Stimulated activated CD4-positive, alpha-beta T cell treated with anti-CD3 and anti-CD28 coated beads, Interleukin-4, amount 100 ng/mL, for 4 hours (primary cell): ENCODE measurements at places on chromosomes 2 and 18.

GRCh38 chr2:237590272-237591140, at the start of gene RAB17:
Gene RAB17 (minus strand): TSS chr2:237590734. CDS start chr2:237586154, 4,580 bp downstream.
- no peak for DNase-seq

- no peak for DNase-seq
Measured at GRCh38 chr2:15941871-15942710, 1.7 kb downstream of the MYCN start.

DNA sequence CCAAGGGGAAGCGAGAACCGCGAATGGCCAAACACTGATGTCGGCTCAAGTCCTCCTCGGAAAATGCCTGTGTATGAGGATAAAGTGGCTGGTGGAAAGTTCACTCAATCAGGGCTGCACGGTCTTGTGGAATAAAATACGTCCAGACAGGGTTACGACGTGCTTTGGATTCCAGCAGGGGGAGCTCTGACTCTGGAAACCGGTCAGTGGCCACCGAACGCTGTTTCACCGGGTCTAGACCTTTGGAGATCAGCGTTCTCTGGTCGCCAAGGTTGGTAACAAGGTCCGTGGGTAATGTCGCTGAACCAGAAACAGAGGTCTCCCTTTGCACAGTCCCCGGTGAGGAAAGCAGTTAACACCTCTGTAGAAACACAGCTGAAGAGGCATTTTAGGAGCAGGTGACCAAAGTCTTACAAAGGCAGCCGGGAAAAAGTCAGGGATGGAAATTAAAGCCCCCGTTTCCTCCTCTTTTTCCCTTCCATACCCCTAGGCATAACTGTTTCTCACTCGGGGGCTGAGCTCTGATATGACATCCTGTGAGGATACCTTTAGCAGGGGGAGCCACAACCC, 47.8 kb downstream of the CDCA7 start:
- peak; percentile 64 for DNase-seq

GRCh38 chr2:133972297-133972696, 281.6 kb upstream of the MGAT5 start:
- no peak for DNase-seq

- no peak for DNase-seq
Measured at GRCh38 chr2:171602352-171602751, 80.1 kb downstream of the CYBRD1 start.

- DNase-seq = no peak
Measured at GRCh38 chr2:109292386-109292785, 163.4 kb downstream of the SH3RF3 start.

DNA sequence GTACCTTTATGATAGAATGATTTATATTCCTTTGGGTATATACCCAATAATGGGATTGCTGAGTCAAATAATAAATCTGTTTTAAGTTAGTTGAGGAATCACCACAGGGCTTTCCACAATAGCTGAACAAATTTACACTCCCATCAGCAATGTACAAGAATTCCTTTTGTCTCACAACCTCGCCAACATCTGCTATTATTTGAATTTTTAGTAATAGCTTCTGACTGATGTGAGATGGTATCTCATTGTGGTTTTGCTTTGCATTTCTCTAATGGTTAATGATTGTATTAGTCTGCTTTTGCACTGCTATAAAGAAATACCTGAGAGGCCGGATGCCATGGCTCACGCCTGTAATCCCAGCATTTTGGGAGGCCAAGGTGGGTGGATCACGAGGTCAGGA, 1387.6 kb upstream of the ACVR2A start:
- no peak for DNase-seq

DNA sequence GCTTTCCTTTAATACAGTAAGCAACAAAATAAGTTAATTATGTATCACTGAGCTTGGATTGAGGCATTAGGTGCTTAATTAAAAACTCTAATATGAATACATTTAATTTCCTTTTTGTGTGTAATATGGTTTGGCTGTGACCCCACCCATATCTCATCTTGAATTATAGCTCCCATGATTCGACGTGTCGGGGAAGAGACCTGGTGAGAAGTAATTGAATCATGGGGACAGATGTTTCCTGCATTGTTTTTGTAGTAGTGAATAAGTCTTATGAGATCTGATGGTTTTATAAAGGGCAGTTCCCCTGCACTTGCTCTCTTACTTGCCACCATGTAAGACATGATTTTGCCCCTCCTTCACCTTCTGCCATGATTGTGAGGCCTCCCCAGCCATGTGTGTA, 325.4 kb upstream of the CDH7 start:
- DNase-seq = no peak

GRCh38 chr18:7202169-7202568, 28.7 kb upstream of the LRRC30 start:
- DNase-seq = no peak

DNA sequence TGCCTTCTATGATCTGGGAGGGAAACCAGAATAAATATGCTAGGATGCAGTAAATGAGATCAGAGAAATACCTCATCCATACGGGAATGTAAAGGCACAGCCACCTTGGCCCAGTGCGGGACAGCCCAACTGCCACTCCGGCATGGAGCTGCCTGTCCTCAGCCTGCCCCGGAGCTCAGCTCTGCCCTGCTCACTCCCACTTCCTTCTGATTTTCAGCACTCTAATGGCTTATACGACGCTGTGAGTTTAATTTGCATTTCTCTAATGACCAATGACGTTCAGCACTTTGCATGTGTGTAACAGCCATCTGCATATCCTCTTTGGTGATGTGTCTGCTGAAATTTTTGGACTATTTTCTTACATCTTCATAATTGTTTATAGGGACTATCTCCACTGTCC, 172.5 kb upstream of the RAB6C start:
- no peak for DNase-seq

- no peak for DNase-seq
Measured at GRCh38 chr18:8800445-8800844, 95.1 kb downstream of the MTCL1 start.

GRCh38 chr18:11885278-11885947, 22.7 kb downstream of the MPPE1 start:
- DNase-seq = no peak

- DNase-seq = no peak
Measured at GRCh38 chr2:50492477-50492851, 539.5 kb downstream of the NRXN1 start.

DNA sequence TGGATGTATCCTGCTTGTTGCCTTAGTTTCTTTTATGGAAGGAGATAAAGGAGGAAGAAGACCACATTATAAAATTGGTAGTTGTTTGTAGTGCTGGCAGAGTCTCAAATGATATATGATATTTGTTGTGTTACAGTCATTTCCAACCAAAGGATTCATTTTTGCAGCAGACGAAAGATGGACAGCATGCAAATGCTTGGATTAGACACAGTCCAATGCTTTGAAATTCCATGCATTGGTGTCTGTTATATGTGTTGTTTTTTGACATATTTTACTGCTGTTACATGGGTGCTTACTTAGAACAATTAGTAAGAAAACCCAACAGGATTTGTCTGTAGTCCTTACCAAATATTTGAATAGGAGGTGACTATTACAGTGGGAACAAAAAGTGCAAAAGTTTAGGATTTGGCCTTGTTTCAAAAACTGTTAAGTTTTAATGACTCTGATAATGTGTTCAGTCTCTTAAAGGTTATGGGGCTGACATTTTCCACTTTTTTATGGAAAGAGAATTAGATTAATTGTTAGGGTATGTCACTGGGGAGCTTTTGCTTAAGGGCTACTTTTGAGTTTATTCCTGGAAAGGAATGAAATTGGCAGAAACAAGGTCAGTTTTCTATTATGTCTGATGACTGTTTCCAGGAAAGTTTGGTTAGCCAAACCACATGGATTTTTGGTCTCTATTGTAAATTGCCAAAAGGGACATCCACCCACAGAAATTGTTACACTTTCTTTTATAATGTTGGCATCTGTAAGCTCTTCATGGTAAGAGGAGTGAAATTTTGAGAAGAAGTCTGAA, 229.4 kb upstream of the MMADHC start:
- DNase-seq = no peak

GRCh38 chr2:28716265-28716865, 35.3 kb upstream of the PPP1CB start:
- no peak for DNase-seq

DNA sequence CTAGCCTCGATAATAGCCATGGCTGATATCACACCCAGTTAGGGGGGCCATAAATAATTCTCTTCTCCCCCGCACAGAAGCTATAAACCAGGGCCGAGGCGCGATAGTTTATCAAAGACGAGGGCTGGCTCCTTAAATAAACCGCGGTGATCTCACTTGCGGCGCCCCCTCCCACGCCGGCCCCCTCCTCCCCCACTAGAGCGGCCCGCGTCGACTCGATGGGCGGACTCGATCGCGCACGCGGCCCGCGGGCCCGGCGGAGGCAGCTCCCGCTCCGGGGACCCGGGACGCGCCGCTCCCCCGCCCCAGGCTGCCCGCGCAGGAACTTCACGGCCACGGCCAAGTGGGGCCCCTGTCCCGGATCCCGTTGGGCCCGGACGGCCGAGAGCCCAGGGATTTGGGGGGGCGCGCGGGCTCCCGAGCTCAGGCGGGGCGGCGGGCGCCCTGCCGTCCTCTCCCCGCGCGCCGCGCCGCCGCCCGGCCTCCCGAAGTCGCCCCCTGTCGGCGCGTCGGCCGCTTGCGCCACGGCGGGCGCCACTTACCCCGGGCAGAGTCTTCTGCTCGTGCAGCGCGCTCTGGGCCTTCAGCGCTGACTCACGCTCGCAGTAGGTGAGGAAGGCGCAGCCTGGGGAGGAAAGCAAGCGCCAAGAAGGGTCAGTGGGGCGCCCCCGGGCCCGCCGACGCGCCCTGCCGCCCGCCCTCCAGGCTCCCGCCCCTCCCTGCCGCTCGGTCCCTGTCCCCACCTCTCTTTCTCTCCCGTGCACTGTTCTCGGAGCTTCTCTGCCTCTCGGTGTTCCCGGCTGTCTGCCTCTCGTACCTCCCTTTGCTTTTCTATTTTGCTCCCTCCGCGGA, 80.4 kb downstream of the CELF4 start:
- DNase-seq = no peak
